Dorsolateral prefrontal cortex (tissue), 122 donors: ENCODE measurements at places on chromosomes 2 and 18.

GRCh38 chr2:203913947-203914346, 22.6 kb upstream of the ICOS start:
- DNase-seq: no peak

- DNase-seq: no peak
Observed at GRCh38 chr2:66919286-66919685, 477.8 kb upstream of the ETAA1 start.

DNA sequence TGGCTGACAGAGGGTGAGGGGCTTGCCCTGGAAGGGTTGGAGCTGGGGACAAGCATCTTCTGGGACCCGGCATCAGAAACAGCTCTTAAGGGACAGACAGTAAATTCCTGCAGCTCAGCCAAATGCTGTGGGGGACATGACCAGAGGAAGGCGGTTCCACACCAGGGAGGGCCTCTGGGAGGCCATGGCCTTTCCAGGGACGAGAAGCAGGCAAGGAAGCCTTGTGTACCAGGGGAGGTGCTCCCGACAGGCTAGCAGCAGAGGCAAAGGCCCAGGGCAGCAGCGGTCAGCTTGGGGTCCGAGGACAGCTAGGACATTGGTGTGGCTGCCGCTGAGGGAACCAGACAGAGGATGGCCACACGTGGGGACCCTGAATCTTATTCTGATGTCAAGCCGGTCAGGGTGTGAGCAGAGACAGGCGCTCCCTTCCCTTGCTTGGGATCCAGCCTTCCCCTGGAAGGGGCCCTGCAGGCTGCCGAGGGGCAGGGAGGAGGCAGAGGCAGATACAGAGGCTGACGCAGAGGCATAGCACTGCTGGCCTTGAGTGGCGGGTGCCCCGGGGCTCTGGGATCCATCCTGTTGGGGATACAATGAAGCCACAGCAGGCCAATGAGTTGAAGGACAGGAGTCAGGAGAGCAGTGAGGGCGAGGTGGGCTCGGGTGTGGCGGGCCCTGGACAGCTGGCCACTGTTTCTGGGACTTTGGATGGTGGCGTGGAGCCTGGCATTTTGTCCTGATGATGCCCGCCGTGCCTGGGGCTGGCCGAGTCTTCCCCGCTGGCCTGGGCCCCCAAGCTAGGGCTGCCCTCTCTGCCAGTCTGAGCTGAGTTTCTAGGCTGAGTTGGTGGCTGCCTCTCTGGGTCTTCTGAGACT, 64.1 kb upstream of the GPC1 start:
- DNase-seq: no peak

DNA sequence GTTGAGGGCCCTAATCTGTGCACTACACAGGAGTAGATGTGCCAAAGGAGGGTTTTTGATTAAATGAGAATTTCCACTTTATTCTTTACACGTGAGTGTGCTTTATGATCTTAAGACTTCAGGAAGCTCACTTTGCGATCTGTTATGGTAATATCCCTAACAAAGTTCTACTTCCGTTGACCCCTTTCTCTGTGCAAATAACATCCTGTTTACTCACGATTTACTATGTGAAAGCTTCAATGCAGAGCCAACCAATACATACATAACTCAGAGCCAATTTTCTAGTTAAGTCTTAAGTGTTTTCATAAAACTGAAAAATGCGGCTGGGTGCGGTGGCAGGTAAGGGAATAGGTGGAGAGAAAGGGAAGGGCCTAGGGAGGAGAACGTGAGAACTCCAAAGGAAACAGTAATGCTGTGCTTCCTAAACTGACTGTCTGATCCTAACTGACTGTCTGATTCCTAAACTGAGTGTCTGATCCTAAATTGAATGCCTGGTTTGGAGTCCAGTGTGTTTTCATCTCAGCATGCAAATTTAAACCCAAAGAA, 87.6 kb downstream of the PLCL1 start:
- DNase-seq: no peak

- DNase-seq: no peak
Observed at GRCh38 chr18:32958746-32959145, 185.9 kb upstream of the KLHL14 start.

DNA sequence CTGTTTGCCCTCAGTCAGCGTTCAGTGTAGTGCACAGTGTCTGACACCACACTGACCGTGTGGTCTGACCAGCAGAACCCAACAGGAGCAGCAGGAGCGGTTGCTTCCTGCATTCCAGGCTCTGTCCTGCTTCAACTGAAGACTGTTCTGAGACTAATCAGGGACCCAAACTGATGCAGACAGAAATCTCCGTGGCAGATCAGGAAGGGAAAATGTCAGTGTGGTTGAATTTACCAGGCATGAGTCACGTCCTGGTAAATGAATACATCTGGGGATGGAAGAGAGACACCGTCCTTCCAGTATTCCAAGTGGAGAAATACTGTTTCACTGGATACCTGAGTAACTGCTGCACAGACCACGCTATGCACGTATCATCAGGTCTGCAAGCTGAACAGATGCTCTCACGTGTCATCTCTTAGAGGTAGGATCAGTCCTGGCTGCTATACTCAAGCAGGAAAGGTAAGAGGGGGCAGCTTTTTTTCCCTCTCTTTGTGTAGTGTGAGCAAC, 223.6 kb upstream of the EPAS1 start:
- DNase-seq: no peak

DNA sequence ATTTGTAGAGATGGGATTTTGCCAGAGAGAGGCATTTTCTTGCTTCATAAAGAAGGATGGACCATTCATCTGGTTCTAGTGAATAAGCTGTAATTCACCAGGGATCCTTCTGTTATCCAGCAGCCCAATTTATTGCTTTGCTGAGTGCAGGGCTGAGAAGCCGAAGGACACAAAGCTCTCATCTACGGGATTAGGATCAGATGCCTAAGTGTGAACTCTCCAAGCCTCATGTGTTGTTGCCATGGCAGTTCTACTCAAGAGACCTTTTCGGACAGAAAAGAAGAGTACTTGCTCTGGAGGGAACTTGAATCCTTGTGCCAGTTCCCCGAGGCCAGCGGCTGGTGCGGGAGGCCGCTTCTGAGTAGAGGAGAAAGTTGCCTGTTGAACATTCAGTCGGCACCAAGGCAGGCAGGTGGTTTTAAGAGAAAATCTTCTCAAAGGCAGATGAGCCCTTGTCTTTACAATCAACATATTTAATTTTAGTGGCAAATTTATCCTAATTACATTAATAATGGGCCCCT, 38.4 kb upstream of the MBP start:
- DNase-seq: no peak

DNA sequence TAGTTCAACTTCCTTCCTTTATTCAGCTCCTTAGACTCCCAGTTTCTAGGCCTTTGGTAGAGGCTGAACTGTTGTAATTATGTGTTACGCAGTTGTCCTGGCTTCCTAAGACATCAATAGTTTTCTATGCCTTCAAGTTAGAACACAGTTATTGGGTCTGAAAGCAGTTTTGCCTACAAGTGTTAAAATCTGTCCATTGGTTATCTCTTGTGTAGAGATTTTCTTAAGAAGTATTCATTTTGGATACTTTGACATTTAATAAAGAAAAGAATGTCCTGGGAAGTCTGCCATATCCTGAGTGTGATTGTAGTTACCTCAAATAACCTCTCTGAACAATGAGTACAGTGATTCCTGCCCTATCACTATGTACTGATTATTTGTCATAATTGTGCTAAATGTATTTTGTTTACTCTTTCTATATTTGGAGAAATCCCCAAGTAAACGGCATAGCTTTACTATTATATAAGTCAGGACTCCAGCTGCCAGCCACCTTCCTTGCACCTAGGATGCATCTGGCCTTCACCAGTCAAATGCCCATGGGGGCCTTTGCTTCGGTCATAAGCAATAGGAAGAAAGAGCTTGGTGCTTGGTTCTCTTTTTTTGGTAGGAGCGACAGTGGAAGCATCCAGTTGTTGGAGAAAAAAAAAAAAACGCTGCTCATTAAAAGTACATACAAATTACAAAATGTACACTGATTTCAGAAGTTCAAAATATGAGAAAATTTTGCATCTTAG, 449.5 kb upstream of the PKDCC start:
- no peak for DNase-seq

DNA sequence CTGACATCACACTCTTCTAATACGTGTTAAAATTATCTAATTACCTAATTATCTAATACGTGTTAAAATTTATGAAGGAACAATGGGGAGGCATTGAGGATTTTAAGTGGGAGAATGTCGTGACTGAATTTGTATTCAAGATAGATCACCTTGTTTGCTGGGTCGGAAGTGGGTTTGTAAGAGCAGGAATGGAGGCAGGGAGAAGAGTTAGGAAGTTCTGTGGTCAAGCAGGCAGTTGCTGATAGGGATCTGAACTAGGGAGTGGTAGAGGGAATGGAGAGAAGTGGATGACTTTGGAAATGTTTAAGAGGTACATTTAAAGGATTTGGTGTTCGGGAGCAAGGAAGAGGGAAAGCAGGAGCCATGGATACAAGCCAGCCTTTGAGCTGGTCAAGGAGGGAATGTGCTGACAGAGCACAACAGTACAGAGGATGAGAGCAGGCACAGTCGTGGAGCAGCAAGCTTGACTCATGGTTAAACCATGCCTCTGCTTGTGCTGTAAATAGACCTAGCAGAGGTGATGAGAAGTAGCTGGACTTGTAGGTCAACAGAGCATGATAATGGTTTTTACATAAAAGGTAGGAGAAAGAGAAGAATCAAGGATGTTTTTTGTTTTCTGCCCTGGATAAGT, 16.2 kb downstream of the IL18RAP start:
- DNase-seq: no peak

GRCh38 chr18:59916746-59917145, 16.9 kb downstream of the PMAIP1 start:
- no peak for DNase-seq

DNA sequence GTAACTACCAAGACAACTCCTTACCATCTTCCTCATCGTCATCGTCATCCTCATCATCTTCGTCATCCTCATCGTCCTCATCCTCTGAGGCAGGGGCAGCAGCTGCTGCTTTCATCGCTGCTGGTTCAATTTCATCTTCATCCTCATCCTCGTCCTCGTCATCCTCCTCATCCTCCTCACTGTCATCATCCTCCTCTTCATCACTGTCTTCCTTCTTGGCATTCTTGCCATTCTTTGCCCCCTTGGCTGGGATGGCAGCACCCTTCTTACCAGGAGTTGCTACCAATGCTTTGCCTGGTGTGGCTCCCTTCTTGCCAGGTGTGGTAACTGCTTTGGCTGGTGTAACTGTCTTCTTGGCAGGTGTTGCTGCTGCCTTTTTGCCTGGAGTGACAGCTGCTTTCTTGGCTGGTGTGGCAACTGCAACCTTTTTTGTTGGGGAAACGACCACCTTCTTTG, 2.7 kb downstream of the NCL start:
- DNase-seq: no peak

GRCh38 chr2:45494275-45494977, 116.6 kb downstream of the SRBD1 start:
- DNase-seq: no peak

GRCh38 chr2:235937526-235937925, 230.7 kb downstream of the GBX2 start:
- no peak for DNase-seq

DNA sequence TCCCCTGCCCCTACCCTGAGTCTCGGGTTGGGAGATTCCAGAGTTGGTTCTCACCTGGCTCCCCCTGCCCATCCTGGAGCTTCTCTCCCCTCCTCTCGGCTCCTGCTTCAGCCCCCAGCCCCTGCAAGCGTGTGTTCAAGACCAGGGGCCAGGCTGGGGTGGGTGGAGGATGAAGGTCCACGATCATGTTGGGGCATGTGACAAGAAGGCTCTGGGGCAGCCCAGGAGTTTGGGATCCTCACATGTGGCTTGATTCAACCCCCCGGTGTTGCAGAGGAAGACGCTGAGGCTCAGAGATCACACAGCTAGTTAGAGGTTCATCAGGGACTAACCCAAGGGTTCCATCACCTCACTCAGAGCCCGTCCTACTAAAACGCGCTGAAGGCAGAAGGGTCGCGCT, 14.2 kb upstream of the TUBB6 start:
- no peak for DNase-seq

- DNase-seq: peak; percentile 80
Observed at GRCh38 chr18:45690975-45691815, 32.8 kb upstream of the SLC14A1 start.

- DNase-seq: no peak
Observed at GRCh38 chr2:188623995-188624643, 332.4 kb downstream of the GULP1 start.

GRCh38 chr2:127698553-127699355, 2.5 kb upstream of the SFT2D3 start:
- DNase-seq: no peak

- no peak for DNase-seq
Observed at GRCh38 chr2:142038826-142039225, 92.0 kb downstream of the LRP1B start.

GRCh38 chr2:219520079-219520478, 5.8 kb downstream of the ASIC4 start:
- no peak for DNase-seq

DNA sequence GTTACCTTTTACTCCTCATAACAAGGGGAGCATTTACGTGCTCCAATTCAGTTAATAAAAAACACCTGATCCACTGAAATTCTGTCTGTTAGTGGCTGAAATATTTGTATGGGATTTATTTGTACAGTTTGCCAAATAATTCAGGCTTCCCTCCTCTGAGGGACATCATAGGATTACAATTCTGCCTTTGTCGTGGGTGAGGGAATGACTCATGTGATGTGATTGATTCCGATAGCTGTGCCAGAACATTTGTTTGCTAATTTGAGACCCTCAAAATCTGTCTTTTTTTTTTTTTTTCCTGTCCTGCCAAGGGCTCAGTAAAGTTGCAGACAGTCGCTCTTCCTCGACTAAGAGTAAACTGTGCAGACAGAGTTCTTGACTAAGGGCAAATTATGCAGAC, 612.6 kb upstream of the CDH2 start:
- DNase-seq: no peak

DNA sequence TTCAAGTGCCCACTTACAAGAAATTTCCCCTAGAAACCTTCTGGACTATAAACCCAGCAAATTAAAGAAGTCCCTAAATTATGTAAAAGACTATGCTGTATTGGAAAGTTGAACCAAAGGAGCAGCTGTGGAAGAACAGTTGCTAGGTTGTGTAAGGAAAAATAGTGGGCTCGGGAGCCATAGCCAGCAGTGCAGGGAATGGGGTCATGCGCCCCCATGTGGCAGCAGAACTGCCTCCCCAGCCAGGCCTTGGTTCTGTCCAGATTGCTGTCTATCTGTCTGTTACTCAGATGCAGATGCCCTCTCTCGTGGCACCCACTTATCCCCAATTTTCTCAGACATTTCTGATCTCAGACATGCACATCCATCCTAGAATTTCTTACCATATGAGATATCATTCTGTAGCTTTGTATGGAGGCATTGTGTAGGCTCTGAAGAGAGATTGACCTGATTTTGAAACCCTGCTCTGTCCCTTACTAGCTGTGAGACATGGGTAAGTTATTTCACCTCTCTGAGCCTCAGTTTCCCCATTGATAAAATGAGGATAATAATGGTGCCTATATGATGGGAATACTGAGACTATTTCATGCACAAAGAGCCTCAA, 258.3 kb downstream of the SS18 start:
- DNase-seq: peak; percentile 49

- no peak for DNase-seq
Observed at GRCh38 chr2:119647440-119648169, 31.4 kb upstream of the TMEM177 start.

DNA sequence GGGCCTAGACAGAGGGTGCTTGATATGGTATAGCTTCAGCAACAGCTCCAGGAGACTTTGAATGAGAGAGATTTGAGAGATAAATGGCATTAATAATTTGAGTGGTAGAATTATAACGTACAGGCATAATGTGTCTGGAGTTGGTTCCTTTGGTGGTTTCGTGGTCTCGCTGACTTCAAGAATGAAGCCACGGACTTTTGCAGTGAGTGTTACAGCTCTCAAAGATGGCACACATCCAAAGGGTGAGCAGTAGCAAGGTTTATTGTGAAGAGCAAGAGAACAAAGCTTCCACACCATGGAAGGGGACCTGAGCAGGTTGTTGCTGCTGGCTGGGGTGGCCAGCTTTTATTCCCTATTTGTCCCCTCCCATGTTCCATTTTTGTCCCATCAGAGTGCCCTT, 23.1 kb downstream of the PDCD1 start:
- DNase-seq: no peak
